ENCODE measurements at places on chromosomes 4 and X. TPM values are rescaled to one million over a fixed set of nuclear protein-coding genes. Genes with fewer than 3 reads are reported as not detected.

DNA sequence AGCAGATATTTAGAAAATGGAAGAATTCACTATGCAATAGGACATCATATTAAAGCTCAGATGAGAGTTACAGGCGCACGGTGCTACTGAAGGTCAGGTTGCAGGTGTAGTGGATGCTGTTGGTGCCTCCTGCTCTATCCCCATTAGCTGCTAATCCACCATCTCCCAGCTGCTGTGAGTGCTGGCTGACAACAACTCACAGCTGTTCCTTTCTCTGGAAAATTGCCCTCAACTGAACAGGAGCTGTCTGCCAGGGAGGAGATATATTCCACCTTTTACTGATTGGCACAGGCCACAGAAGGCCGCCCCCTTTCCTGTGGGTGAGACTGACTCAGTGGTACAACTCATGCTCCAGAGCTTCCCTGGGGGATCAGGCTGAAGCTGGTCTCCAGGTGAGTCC lies 48.7 kb downstream of the UCHL1 start:
- H3K27me3 ChIP-seq = no peaks in the 10 kb centered on the region
- H3K4me1 ChIP-seq = no peaks in the 10 kb centered on the region
- no peak overlapping the region for H3K27ac ChIP-seq
- H3K4me3 ChIP-seq = no peak overlapping the region
- no peak for DNase-seq

The DCAF4L1 gene
- 0.42 TPM for total RNA-seq

- no peaks in the 10 kb centered on the region for H3K27me3 ChIP-seq
Observed at GRCh38 chrX:102985192-102985591, 48.1 kb downstream of the RAB40AL start.

The ACE2 gene
- not detected for total RNA-seq

GRCh38 chr4:134505511-134505910 lies 303.9 kb upstream of the PABPC4L start:
- DNase-seq = no peak
- no peak overlapping the region for H3K27ac ChIP-seq

Measured in CD4-positive, alpha-beta memory T cell (primary cell).